Anterior cingulate cortex (tissue), 58 donors: ENCODE measurements at places on chromosomes 11 and 22.

GRCh38 chr22:46815896-46816731, 53.7 kb downstream of the TBC1D22A start:
- no peak for DNase-seq

DNA sequence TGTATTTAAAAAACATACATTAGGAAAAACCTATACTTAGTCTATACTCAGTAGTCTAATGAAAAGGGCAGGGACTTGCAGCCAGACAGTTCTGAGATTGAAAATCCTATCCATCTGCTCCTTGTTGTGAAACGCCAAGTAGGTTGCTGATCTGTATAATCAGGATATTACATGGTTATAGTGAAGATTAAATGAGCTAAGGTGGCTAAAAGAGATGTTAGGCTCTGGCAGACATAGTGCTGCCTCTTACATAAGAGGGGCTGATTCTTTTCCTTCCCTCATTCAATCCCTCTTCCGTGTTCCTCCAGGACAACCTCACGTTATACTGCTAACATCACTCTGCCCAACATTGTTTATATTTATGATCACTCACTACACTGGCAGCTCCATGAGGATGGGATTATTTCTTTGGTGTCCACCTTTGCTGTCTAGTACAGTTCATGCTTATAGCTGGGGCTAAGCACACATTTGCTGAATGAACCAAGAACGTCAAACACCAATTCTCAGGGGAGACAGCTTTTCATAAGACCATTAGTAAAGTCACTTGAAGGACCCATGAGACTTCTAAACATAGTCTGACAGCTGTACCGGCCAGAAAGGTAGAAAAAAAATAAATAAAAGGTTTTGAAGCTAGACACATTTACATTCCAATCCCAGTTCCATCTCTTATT, 46.3 kb downstream of the GAB2 start:
- DNase-seq, result no peak

DNA sequence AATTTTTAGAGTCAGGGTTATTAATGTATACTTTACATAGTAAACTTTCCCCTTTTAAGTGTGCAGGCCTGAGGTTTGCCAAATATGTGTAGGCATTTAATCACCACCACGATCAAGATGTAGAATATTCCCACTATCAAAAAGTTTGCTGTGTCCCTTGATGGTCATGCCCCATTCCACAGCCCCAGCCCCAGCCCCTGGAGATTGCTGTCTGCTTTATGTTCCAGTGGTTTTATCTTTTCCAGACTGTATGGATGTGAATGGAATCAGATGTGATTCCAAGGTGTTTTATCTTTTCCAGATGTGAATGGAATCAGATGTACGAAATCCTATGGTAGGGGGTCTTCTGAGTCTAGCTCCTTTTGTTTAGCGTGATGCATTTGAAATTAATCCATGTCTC, 93.1 kb upstream of the B3GAT1 start:
- DNase-seq, result no peak

- DNase-seq, result no peak
Measured at GRCh38 chr11:114719562-114719961, 41.2 kb downstream of the NXPE2 start.

DNA sequence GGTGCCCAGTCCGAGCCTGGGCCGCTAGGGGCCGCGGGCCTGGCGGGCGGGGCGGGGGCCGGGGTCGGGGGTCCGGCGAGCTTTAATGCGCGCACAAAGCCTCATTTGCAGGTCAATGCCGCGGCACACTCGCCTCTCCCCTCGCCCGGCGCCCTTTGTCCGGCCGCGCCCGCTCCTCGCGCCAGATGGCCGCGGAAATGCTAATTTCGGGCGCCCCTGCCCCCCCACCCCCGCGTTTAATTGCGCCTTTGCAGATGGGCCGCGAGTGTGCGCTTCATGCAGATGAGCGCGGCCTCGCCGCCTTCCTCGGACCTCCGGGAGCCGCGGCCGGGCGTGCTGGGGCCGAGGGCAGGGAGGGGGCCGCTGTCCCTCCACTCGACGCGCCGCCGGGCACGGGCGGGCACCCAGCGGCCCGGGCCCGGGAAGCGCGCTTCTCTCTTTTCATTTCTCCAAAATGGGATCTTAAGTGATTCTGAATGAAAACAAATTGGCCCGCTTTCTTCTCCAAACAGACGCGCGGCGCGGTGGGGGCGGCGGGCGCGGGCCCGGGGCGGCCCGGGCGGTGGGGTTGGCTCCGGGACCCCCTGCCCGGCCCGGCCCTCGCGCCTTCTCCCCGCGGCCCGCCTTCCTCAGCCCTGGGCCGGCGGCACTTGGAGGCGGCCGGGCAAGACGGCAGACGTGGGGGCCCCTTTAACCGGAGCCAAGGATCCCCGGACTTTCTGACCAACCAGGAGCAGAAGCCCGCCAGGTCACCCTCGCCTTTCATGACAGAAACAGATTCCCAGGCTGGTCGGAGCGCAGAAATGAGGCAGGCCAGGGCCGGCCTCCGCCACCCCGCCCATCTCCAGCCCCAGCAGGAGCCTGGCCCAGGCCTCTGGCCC, 22.9 kb downstream of the CDKN1C start:
- DNase-seq, result no peak

DNA sequence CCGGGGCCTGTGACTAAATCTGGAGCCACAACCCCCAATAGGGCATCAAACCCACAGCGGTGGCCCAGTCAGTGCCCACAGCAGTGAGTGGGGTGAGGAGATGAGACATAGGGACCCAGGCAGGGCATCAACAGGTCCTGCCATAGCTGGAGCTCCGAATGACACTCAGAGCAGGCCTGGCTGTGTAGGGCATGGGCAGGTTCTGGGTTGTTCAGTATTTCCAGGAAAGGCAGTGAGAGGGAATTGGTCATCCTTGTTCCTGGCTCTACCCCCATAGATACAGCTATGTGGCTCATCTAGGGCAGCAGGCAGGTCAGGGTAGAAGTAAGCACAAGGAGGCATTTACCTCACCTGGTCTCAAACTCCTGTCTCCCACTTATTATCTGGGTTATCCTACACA, 126.6 kb downstream of the BUD13 start:
- no peak for DNase-seq

DNA sequence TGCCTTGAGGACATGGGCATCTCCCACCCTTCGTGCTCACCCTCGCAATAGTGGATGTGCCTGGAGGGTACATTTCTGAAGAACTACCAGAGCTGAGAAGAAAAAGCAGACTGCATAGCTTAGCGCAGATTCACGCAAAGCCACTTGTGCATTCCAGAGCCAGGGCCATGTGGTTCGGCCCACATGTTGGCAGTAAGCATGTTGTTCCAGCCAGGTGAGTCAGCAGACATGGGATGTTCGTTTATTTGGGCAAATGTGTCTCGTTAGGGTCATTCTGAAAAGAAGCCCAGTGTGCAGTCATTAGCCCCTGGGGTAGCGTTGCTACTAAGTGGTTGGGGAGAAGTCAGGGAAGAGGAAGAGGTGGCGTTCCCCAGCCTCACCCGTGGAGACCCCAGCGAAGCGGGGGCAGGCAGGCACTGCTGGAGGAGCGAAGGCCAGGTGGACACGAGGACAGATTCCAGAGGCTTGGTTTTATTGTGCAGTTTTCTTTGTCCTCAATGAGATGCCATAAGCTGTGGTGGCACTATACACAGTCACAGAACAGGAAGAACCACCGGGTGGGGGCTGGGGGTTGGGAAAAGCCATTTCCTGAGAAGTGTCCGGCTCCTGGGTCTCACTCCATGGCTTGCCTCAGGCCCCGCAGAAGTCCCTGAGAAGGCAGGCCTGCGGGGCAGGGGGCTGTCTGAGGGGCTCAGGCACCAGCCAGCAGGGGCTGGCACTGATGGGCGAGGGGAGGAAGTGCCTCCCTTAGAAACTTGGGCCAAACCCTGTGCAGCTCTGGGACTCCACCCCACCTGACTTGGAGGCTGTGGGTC, 5.0 kb downstream of the THY1 start:
- no peak for DNase-seq

DNA sequence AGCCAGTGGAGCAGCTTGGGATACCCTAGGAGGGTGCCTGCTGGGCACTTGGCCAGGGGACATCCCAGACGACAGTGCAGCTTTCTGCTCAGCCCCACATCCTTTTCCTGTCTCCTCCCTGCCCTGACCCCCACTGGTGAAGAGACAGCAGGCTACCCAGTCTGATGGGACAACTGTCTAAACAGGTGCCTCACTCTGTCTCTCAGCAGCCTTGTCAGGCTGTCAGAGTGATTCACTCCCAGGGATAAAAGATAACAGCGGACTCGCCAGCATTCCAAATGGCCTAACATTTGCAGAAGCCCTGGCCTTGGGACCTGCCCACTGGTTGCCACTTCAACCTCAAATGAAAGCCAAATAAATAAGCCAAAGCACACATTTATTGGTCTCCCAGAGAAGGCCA, 318.6 kb upstream of the PLET1 start:
- no peak for DNase-seq

DNA sequence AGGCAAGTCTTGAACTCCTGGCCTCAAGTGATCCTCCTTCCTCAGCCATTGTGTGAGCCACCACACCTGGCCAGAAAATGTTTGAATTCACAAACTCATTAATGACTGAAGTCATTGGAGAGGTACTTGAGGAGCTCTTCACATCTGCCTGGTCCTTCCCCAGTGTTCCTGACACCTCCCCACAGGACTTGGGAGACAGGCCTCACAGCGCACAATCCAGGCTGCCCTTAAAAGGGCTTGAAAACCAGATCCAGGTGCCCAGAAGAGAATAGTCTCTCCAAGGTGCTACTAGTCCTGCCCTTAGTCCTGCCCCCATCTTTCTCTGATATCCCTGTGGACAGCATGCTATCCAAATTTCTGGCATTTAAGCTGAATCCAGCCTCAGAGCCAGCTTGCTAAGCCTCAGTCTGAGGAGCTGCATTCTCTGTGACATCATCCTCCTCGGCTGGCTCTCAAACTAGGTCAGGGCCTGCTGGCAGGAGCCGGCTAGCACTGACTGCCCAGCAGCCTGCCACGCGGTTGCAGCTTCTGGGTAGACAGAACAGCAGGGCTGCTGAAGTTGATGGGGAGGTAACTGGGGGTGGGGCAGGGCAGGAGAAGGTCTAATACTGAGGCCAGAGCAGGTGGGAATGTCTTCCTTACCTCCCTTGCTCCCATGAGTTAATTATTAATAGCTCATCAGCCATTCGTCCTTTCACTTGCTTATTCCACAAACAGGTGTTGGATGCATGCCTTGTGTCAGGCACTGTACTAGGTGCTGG, 35.3 kb upstream of the NECTIN1 start:
- peak; percentile 77 for DNase-seq

DNA sequence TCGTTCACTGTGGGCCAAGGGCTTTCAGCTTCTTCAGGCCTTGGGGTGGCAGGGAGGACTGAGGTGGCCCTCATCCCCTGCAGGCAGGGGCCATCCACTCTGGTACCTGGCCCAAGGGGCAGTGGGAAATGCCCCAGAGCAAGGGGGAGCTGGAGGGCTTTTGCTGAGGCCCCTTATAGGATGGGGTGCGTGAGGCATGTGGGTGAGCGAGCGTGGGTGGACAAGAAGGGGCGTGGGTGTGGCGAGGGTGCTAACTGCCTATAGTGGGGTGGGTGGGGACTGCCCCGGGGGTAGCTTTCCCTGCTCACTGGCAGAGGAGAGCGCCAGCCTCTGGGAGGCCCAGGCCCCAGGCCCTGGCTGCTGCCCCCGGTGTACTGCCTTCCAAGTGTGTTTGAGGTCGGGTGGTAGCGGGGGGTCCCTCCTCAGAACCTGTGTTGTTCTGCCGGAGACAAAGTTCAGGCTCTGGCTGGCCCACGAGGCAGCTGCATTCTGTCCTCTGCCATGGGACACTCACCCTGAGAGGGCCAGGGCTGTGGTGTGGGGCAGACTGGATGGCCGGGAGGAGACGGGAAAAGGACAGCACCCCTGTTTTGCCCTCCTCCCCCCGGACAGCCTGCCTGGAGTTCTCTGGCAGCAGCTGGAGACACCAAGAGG, 3.4 kb downstream of the FLRT1 start:
- no peak for DNase-seq

- no peak for DNase-seq
Measured at GRCh38 chr22:20673295-20674195, 100.4 kb upstream of the SERPIND1 start.

- no peak for DNase-seq
Measured at GRCh38 chr11:57468276-57468675, 7.9 kb downstream of the RTN4RL2 start.

GRCh38 chr11:10456519-10456918, 1.5 kb downstream of the AMPD3 start:
- DNase-seq, result no peak

GRCh38 chr11:75703695-75704237, 13.9 kb upstream of the MOGAT2 start:
- no peak for DNase-seq

GRCh38 chr11:132222345-132222744, 851.9 kb downstream of the NTM start:
- no peak for DNase-seq

DNA sequence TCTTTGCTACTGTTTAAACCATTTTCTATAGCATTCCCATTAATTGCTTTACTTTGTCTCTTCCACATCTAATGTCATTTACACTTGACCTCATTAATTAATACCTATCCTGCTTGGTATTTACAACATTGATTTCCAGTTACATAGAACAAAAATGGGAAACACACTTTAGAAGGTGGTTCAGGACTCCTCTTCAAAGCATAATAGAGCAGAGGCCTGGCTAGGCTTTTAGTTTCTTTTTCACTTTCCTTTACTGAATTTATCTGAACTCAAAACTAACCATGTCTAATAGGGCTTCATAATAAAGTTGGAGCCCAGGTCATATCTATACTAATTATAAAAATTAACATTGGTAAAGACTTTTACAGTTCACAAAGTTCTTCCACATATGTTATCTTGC, 648.0 kb upstream of the KIRREL3 start:
- no peak for DNase-seq

DNA sequence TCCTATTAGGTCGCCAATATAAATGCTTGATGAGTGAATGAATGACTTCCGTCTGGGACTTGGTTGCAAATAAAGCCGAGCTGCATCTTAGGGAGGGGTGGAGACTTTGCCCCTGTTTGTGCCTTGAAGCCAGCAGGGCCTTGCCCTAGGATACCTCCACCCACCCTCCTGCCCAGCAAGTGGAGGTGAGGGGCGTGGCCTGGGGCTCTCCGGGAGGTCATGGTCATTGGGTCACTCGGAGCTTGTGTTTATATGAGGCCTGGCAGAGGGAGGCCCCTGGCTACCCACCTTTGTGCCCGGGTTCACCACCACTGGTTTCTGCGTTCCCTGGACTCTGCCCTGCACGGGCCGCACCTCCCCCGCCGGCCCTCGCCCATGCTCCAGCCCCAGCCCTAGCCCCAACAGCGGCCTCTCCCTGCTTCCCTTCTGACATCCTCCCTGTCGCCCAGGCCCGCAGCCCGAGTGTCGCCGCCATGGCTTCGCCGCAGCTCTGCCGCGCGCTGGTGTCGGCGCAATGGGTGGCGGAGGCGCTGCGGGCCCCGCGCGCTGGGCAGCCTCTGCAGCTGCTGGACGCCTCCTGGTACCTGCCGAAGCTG, 4.3 kb downstream of the MPST start:
- no peak for DNase-seq

GRCh38 chr22:29948385-29948769, 65.4 kb downstream of the MTMR3 start:
- no peak for DNase-seq

DNA sequence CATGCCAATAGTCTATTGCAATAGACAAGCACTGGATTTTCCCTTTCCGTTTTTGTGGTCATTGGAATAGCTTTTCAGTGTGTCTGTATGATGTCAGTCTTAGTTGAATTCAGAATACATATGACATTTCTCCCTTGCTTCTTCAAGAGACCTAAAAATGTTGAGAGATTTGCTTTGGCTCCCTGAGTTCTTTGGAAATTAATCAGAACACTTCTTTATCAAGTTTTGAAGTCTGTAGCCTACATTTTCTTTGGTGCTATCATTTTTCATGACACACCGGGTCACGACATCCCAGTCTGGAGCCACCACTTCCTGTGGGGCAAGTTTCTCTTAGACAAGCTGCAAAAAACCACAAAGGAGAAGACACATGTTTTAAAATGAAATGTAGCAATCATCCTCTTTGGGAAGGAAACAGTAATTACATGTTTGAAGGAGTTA, 847.1 kb downstream of the OPCML start:
- DNase-seq, result no peak
